ENCODE measurements at places on chromosomes 4 and X.

DNA sequence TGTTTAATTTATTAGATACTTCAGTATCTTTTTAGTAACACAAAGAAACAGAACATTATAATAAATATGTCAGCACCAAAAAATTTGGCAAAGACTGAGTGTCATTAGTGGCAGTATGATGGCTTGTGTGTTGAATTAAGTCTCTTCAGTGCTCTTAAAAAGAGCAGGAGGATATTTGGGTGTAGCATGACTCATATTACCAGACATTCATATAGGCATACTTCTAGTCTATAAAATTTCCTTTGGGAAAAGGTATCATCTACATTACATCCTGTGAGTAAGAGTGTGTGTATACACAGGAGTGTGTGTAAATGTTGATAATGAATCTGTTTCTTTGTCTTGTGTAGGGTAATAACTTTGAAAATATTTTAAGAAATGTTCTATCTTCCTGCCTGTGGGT lies 135.7 kb downstream of the CNKSR2 start:
- DNase-seq: no peak

GRCh38 chr4:142707401-142707800 lies 138.7 kb downstream of the INPP4B start:
- DNase-seq: no peak

DNA sequence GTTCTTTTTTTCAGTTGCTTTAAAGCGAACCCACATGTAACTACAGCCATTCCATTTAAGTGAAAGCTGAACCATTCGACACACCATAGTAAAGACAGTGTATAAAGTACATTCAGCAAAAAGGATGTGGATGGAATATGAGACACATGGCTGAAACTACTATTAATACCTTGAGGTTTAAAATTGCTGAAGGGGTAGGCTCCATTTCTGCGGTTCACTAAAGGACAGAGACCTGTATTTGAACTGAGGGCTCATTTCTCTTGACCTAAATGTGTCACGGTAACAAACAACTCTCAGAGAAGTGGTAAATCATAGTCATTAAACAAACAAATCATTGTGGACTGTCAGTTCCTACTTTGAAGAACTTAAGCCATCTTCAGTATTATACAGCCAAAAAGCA lies 1085.6 kb upstream of the TENM3 start:
- no peak for DNase-seq

DNA sequence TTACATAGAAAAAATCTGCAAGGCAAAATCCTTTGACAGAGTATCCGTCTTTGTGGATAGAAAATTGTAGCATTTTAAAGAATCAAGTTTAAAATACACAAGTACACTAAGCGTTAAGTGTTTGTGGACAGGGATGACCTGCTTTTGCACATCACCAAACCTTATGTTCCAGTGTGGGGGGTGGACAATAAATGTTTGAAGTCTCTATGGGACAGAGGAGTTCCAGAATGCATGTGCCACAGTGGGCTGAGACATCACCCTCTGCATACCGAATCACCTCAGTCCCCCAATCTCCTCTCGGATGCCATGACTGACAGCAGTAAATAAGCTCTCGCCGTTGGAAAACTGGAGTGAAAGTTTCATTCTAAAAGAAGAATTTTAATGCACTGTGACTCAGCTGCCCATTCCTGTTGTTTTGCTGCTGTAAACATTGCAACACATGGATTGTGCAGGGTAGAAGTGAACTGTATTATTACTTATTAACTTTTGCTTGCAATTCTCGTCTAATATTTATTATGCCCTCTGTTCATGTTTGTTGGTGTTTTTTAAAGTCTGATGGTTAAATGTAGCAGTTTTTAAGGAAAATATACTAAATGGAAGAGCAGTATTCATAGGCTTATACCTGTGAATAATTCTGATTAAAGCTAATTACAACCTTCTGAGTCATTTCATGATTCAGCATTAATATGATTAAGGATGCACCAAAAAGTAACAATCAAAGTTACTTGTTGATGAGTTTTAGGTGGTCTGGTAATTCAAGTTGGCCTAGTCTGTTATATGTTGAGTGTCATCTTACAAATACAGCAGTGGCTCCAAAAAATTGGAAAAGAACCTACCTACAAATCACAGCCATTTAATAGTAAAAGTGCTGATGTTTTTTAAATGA lies 24.0 kb downstream of the CDKN2AIP start:
- DNase-seq: no peak

GRCh38 chrX:45557387-45557786 lies 356.7 kb upstream of the DIPK2B start:
- DNase-seq: no peak

DNA sequence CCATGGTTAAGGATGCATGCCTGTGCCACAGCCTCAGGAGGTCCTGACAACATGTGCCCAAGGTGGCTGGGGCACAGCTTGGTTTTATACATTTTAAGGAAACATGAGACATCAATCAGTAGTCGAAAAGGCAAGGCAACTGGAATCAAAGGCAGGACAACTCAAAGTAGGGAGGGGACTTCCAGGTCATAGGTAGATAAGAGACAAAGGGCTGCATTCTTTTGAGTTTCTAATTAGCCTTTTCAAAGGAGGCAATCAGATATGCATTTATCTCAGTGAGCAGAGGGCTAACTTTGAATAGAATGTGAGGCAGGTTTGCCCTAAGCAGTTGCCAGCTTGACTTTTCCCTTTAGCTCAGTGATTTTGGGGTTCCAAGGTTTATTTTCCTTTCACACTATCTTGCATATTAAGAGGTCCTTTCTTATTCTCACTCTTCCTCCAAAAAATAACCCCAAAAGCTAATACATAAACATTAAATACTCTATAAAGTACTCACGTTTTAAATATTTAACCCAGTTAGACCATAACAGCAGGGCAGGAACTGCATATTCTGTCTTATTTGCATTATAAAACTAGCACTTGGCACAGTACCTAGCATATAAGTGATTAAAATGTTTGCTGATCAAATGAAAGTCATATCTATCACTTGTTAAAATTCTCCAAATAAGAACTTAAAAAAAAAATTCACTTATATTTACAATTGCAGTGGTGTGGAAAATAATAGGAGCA lies 36.3 kb upstream of the UGT8 start:
- no peak for DNase-seq

DNA sequence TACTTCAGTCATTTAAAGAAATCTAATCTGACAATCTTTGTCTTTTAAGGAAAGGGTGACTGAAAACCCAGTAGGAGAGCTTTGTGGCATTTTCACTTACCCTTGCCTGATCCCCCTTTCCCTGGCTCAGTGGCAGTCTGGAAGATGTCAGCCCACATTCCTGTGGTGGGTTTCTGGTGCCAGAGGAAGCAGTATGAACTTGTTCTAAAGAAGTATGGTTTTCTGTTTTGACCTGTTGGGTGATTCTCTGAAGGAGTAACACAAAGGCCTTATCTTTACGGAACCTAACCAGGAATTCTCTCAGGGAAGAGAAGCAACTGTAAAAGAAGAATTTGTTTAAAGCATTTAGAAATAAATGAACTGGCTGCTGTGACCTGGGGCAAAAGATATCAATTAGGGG lies 41.9 kb downstream of the BMP15 start:
- DNase-seq: no peak

DNA sequence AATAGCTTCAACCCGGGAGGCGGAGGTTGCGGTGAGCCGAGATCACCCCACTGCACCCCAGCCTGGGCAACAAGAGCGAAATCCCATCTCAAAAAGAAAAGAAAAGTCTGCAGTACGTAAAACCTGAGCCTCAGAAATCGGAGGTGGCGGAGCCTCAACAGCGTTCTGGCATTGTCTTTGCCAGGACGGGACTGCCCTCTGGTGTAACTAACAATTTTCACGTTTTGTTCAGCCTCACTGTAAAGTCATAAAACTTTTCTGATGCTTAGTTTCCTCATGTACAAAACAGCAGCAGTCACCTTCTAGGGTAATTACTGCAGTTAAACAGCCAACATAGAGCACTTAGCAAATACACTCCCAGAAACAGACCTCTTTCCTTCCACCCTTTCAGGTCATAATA lies 121.7 kb downstream of the RBM47 start:
- DNase-seq: no peak

DNA sequence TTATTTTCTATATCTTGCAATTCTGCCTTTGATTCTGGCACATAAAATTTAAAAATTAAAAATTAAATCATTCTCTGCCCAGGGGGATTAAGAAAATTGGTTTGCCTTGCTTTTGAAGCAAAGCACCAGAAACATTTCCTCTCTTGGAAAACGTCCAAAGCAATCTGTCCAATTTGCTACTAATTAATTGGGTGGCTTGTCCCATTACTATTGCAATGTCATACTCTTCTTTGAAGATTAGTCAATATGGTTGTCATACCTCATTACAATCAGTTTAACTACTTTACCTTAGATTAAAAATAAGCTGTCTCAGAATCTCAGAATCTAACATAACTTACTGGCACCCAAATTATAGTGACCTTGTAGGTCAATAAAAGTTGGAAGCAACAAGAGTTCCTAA lies 208.8 kb downstream of the TMA16 start:
- DNase-seq: no peak

DNA sequence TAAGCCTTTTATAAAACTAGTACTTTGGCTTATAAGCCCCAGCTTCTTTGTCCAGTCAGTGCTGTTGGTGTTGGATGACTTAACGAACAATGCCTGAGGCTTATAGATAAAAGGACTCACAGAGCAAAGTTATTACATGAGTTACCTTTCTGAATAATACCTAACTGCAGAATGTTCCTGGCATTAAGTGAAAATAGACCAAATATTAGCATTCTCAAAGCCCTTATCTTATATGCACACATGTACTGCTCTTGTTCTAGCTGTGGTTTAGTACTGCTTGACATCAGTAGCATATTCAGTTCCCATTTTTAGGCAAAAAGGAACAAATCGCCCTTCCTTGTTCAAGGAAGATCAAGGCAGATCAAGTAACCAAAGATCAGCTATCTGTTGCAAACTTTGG lies 131.6 kb downstream of the ZNF330 start:
- DNase-seq: no peak

- DNase-seq: no peak
Measured at GRCh38 chr4:170729236-170729635, 639.5 kb upstream of the AADAT start.

GRCh38 chr4:149747646-149748045 lies 68.0 kb downstream of the IQCM start:
- no peak for DNase-seq

DNA sequence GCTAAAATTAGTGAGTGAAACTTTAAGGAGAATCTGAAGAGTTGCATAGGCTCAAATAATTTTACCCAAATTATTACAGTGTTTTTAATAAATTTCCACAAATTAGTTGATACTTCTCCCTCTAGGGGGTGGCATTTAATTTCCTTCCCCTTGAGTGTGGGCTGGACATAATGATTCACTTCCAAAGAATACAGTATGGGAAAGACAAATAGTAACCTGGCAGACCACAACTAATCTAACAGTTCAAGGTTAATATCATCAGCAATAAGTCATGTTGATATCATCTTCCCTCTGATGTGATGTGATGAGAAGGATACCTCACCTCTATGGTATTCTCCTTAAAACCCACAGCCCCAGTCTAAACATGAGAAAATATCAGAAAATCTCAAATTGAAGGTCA lies 15.5 kb downstream of the PFKFB1 start:
- no peak for DNase-seq

DNA sequence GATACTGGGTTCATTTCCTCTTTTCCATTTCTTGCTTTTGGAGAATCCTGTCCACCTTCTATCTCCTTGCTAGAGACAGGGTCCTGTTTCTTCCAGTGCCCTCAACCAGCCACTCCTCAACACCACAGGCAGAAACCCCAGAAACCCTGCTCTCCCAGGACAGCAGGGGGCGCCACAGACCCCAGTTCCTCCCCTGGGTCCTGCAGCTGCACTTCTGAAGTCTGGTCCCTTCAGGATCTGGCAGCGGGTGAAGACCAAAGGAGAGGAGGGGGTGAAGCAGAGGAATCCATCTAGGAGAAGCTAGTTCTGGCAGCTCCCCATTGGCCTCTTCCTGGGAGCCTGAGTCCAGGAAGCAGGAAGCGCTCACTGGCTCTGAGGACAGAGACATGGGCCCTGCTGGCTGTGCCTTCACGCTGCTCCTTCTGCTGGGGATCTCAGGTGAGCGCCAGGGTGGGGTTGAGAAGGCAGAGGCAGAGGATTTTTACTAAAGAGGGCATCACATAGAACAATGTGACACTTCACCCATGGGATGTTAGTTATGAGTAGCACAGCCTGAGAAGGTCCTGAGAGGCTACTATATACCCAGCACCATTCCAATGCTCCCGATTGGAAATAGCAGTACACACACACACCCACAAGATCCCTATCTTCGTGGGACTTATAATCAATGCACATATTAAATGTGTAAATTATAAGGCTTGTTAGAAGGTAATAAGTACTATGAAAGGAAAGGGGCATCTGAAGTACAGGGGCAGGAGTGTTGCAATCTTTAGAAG lies at the start of gene PRSS48:
Gene PRSS48, plus strand, starts transcription at position 375 of the 776 bp plus-strand sequence. Its CDS starts 12 bp downstream, at position 387.
- no peak for DNase-seq

DNA sequence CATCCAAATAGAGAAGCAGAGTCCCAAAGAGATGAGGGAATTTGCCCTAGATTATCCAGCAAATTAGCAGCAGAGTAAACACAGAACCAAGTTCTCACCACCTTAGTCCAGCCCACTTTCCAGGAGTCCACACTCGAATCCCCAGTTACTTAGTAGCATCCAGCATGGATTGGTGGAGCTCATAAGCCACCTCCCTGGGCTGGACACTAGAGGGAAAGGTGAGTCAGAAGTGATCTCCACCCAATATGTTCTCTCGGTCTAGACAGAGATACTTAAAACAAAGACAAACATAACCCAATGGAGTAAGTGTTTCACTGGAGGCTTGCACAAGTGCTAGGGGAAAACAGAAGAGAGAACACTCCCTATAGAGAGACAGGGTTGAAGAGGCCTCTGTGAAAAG lies 105.1 kb upstream of the CPEB2 start:
- DNase-seq: no peak

GRCh38 chr4:75498041-75498440 lies 16.2 kb downstream of the RCHY1 start:
- DNase-seq: no peak

- DNase-seq: no peak
Measured at GRCh38 chrX:24563291-24564010, 83.7 kb downstream of the PCYT1B start.

DNA sequence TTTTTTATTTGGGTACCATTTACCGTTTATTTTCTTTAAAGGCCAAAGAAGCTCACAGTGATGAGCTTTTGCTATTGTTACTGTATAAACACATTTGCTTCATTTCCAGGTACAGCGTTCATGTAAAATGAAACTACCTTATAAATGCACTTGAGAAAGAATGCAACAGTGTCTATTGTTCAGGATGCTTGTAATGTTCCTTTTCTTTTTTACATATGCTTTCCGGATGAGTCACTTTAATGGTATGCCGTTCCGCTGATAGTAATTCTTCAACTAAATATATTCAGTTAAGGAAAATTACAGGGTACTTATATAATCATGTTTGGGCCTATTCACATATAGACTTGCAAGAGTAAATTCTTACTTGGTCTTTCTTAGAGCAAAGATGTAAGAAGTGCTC lies 354.9 kb downstream of the RPA4 start:
- DNase-seq: no peak

DNA sequence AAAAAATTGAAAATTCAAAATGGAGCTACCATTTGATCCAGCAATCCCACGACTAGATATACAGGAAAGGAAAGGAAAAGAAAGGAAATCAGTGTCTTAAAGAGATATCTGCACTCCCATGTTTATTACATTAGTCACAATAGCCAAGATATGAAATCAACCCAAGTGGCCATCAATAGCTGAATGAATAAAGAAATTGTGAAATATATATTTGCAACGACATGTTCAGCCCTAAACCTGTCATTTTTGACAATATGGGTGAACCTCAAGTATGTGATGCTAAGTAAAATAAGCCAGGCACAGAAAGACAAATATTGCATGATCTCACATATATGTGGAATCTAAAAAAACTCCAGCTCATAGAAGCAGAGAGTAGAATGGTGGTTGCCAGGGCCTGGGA lies 155.1 kb downstream of the ANXA5 start:
- DNase-seq: no peak

All from left forelimb (tissue), 1 donor.